ENCODE measurements at places on chromosomes 1 and 21.

GRCh38 chr1:53658489-53659230 lies 80.3 kb downstream of the GLIS1 start:
- no peak for DNase-seq

DNA sequence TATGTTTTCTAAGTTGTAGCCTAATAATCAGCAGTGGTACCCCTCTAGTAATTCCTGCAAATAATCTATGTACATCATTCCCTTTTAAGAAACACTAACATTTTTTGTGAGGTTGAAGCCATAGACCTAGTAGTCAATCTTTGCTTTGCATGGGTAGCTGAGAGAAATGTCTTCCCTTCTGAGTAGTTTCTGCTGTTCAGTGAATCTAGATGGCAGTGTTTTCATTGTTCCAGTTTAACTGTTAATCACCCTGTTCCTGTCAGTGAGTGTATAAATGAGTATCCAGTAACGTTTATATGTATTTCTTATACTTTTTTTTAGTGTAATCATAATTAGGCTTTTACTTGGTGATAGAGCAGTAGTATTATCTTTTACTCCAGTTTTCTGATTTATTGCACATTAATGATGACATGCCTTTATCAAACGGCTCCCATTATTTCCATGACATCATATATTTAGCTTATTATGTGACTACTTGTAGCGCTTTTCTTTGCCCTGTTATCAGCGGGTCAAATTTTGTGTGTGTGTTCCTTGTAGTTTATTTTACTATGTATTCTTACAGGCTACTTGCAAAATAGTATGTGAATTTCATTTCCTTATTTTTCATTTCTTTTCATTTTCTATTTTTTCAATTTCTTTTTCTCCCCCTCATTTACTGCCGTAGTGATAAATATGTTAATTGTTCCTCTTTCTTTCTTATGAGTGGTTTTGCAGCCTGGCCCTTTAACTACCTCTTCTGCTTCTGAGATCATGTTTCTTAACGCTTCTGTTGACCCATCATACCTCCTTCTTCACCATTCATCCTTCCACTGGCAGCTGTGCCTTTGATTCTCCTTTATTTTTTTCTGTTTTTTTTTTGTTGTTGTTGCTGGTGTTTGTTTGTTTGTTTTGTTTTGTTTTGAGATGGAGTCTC lies 18.8 kb downstream of the CEP350 start:
- DNase-seq = no peak

GRCh38 chr1:156388174-156389137 lies 19.4 kb downstream of the RHBG start:
- DNase-seq = no peak

- DNase-seq = no peak
These were observed 9.0 kb downstream of the TMEM269 start for GRCh38 chr1:42793824-42794223.

- DNase-seq = no peak
These were observed 41.7 kb downstream of the PLXNA2 start for GRCh38 chr1:208202333-208202995.

GRCh38 chr1:30416221-30416820 lies 307.1 kb downstream of the MATN1 start:
- no peak for DNase-seq

DNA sequence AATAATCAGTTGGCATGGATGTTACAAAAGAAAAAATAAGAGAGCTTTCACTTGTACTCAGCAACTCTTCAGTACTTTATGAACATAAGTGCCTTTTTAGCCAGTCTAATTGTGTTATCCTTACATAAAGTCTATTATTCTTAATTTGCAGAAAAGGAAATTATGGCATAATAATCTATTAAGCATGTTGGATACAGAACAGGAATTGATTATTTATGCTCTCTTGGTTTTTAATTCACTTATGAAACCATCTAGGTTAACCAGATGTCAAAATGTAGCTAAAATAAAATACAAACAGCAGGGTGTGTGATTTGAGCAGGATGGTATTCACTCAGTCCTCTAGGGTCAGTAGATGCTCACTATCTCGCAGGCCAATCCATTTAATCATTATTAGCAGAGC lies 79.7 kb downstream of the PLPPR5 start:
- no peak for DNase-seq

DNA sequence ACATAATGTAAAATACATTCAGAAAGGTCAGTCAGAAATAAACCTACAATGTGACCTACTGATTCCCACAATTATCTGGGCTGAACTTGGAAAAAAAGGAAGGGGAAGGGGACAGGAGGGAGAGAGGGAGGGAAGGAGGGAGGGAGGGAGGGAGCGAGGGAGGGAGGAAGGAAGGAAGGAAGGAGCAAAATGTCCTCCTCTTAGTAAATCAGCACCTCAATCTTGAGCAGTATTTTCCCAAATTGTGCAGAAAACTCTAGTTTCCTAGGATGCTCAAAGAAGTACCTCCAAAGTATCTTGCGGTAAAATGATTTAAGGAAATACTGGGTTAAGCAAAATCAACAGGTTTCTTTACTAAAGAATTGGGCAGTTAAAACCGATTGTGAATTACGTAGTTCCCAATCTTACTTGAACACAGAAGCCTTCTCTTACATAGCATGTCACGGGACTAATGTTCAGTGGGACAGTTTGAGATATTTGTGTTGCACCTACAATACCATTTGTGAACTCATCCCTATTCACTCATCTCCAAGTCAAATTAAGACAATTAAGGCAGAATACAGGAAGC lies 51.0 kb upstream of the ASPM start:
- no peak for DNase-seq

DNA sequence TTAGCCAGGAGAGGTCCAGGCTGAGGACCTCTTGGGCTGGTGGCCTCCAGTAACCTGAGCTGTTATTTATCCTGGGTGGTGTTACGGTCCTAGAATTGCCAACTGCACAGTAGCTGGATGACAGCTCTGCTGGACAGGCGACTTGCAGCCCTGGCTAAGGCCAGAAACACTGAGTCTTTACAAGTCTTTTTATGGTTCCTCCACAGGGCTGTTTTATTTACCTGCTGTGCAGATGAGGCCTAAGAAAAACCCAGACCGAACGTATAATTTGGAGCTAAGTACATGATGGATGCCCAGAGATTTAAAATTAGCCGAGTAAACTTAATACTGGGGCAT lies 30.4 kb upstream of the LRRC38 start:
- DNase-seq = no peak

GRCh38 chr1:225374996-225375395 lies 52.8 kb downstream of the LBR start:
- no peak for DNase-seq

DNA sequence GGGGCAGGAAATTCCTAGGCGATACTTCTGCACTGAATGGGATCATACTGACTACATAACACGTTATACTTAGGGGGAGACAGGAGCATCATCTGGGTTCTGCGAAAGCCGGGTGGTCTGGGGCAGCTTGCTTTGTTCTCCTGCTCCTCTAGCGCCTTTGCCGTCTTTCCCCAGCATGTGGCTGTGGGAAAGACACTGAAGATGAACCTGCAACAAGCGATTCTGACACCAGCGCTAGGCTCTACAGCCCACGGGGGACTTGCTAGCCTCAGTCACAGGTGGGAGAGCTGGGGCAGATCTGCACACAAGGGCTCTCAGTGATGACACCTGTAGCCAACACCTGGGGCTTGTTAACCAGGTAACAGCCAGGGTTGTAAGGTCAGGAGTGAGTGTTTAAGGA lies 51.8 kb downstream of the CD46 start:
- DNase-seq = no peak

Measured in GM19239 (cell line).